Activated naive CD4-positive, alpha-beta T cell treated with anti-CD3 and anti-CD28 coated beads, Interleukin-2, amount 50 U/mL, for 16 hours (primary cell): ENCODE measurements at places on chromosomes 16 and 17.

GRCh38 chr16:15059324-15059723, 3.5 kb upstream of the NTAN1 start:
- DNase-seq: no peak

DNA sequence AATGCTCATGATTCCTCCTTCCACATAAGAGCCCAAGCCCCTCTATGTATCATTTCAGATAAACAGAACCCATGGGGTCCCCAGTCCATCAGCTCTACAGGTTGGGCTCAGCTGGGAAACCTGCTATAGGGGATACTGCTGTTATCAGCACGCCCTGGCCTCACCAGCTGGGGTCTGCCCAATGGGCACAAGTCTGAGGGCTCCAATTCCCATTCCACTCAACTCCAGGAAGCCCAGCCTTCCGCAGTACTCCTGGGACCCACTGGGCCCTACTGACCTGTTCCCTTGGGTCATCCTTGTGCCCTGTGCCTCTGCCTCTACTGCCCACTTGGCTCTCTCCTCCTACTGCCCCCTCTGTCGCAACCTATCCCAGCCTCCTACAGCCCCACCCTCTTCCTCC, 16.2 kb upstream of the XYLT2 start:
- no peak for DNase-seq

GRCh38 chr16:84084570-84085270, 32.0 kb downstream of the MBTPS1 start:
- peak; percentile 72 for DNase-seq

DNA sequence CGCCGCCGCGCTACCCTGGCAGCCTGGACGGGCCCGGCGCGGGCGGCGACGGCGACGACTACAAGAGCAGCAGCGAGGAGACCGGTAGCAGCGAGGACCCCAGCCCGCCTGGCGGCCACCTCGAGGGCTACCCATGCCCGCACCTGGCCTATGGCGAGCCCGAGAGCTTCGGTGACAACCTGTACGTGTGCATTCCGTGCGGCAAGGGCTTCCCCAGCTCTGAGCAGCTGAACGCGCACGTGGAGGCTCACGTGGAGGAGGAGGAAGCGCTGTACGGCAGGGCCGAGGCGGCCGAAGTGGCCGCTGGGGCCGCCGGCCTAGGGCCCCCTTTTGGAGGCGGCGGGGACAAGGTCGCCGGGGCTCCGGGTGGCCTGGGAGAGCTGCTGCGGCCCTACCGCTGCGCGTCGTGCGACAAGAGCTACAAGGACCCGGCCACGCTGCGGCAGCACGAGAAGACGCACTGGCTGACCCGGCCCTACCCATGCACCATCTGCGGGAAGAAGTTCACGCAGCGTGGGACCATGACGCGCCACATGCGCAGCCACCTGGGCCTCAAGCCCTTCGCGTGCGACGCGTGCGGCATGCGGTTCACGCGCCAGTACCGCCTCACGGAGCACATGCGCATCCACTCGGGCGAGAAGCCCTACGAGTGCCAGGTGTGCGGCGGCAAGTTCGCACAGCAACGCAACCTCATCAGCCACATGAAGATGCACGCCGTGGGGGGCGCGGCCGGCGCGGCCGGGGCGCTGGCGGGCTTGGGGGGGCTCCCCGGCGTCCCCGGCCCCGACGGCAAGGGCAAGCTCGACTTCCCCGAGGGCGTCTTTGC, 3.1 kb downstream of the HIC1 start:
- DNase-seq: no peak

- no peak for DNase-seq
Measured at GRCh38 chr16:4937782-4938682, 1.1 kb upstream of the PPL start.

GRCh38 chr17:4176808-4177472, 33.9 kb downstream of the CYB5D2 start:
- DNase-seq: no peak

DNA sequence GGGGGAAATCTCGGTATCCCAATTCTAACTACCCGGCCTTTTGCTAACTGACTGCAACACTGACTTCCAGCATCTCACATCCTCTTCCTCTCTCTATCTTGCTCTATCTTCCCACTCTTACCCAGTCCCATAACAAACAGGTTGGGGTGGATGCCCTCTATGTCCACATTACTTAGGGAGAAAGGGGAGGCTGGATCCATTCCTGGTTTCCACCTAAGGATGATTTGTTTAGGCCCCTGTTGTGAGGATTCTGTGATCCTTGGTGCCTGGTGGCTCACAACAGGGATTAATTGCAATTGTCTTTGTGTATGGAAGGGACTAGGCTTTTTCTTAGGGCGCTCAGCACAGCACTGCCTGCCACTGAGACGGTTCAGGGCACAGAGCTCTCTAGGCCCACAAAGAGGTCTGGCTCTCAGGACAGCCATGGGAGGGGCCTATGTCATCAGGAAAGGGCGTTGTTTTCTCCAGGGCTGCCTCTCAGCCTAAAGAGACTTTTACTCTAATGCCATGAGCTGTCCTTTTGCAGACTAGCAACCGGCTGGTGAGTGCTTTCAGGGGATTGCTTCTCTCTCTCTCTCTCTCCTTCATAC, 612.1 kb upstream of the SALL1 start:
- DNase-seq: no peak

DNA sequence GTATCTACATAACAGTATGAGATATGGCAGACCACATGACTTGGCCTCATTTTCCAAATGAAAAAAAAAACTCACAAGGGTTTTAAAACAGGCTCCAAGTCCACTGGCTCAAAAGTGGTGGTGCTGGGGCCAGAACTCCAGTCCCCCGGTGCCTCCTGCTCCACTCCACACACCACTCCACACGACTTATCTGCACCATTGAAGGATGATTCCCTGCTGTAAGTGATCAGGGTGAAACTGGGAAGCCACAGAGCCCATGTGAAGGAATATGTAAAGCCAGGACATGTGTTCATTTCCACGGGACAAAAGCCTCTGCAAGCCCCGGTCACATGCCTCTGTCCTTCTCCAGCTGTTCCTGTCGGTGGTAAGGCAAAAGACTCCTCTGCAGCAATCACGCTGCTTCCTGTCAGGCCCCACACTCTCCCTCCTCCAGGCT, 97.2 kb downstream of the ZNF18 start:
- no peak for DNase-seq

- no peak for DNase-seq
Measured at GRCh38 chr17:62112229-62112628, 47.2 kb upstream of the MED13 start.

DNA sequence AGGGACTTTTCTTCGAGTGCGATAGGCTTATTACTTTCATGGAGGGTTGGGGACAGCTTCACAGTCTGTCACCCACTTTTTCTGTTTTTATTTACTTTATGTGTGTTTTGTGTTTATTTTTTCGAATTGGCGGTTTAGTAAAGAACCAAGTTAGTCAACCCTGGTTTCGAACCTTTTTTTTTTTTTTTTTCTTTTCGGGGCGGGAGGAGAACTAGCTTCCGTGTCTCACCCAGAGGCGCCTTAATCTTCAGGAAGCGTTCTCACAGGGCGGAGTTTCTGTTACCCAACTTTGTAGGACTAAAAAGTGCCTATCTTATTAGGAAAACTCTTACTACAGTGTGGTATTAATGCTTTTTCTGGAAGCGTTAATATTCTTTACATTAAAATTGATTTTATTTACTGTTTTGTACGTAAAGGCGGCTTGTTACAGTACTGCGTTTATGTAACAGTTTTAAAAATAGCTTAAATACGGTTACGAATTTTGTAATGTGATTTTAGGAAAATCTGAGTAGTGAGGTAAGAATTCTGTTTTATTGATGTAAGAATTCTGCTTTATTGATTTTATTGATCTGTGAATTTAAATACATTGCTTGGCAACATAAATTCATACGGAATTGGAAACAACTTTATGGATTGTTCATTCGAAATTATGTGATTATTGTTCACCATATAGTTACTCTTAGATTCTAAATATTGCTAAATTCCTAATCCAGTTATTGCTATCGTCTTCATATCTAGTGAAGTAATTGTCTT, 885 bp downstream of the ZNF207 start:
- peak; percentile 42 for DNase-seq

- DNase-seq: no peak
Measured at GRCh38 chr16:85689285-85689949, 663 bp upstream of the GINS2 start.
